Heart left ventricle (tissue), 16 donors: ENCODE measurements at places on chromosomes 6 and 20. TPM values are rescaled to one million over a fixed set of nuclear protein-coding genes. Genes with fewer than 3 reads are reported as not detected.
A peak's percentile ranks its signal among the peaks of the same experiment; 100 is the strongest.

GRCh38 chr6:120077489-120077888 is 727.9 kb upstream of the MAN1A1 start:
- DNase-seq = no peak

- DNase-seq = no peak
These were observed 22.3 kb upstream of the PDE10A start for GRCh38 chr6:165685302-165685701.

The MLN gene
- polyA plus RNA-seq = not detected

The RSPH4A gene
- 0.12 TPM for polyA plus RNA-seq

- peak; percentile 52 for DNase-seq
These were observed 333.8 kb downstream of the PKHD1 start for GRCh38 chr6:51753635-51754034.

GRCh38 chr6:161651949-161652348 is 378.1 kb upstream of the AGPAT4 start:
- DNase-seq = no peak

GRCh38 chr20:24958506-24959385 is 9.7 kb downstream of the CST7 start:
- no peak for DNase-seq

DNA sequence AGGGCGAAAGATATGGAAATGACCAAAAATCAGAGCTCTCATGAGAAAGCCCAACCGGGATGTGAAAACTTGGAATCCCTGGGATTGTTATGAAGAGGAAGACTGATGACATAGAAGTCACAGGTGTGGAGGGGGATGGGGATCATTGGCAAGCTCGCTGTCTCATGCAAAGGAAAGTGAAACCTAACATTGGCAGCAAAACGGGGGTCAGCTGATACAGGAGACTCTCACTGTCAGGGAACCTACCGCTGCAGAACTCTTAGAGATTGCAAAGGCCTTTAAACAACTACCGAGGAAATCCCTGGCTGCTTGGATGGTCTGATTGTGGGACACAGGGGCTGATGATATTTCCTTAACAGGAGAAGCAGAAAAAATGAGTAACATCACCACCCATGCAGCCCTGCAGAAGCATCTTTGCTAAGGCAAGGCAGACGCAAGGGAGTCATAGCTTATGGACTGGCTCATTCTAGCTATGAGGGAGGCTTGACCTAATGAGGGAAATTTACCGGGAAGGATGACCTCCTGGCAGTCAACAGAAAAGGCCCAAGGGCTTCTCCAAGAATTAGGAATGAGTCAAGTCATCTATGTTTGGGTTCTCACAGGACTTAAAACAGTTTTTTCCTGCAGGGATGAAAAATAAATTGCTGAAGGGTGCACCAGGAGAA is 7.0 kb downstream of the MUC21 start:
- no peak for DNase-seq
